CD4-positive, alpha-beta memory T cell (primary cell): ENCODE measurements at places on chromosomes 5 and 9. TPM values are rescaled to one million over a fixed set of nuclear protein-coding genes. Genes with fewer than 3 reads are reported as not detected.

DENND4C gene
- total RNA-seq = 71.8 TPM

LMBRD2 gene
- total RNA-seq = 16.0 TPM

BARHL1 gene
- total RNA-seq = not detected

SPINK6 gene
- not detected for total RNA-seq

ADAMTS12 gene
- total RNA-seq = 0.17 TPM

LCN2 gene
- total RNA-seq = not detected

TMEM252 gene
- total RNA-seq = not detected

ADRB2 gene
- 6.1 TPM for total RNA-seq

NRG2 gene
- 0.17 TPM for total RNA-seq

CCL27 gene
- total RNA-seq = not detected

GRCh38 chr5:64166201-64166959, 737 bp downstream of the RNF180 start:
- DNase-seq = no peak

GRCh38 chr9:94971378-94972131, 245.1 kb downstream of the AOPEP start:
- DNase-seq = no peak

- DNase-seq = no peak
Measured at GRCh38 chr9:71519098-71519696, 249.1 kb downstream of the CEMIP2 start.

DNA sequence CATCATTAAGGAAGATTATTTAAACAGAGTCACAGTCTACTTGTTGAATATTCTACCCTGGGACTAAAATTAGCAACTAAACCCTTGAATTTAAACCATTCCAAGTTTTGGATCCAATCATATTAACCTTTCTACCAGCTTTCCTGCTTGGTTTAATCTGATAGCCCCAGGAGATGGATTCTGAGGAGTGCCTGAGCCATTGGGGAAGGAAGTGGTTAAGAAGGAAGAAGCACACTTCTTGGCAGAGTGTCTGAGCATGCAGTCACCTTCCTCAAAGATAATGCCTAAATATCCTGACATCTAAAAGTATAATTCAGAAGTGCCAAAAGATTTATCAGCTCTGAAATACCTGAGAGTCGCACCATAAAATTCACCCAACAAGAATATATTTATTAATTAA, 74.1 kb upstream of the SNCAIP start:
- no peak for DNase-seq

DNA sequence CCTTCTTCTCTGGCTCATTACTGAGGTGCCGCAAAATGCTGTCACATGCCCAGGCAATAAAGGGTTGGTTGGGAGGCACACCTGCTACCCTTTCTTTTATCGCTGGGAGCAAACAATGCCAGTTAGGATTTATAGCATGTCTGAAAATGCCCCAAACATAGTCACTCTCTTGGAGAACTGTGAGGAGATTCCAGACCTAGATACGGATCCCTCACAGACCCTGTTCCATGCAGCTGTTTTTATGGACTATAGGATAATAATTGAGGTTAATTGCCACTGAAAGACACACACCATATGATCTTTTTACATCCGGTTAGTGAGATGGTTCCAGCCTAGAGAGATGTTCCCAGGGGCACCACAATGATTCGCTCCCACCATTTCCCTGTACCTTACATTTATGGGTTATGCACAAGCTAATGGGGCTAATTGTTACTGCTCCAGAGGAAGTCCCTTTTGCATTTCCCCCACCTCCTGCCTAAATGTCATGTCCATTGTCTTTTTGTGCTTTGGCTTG, 318.1 kb downstream of the PIK3R1 start:
- no peak for DNase-seq

DNA sequence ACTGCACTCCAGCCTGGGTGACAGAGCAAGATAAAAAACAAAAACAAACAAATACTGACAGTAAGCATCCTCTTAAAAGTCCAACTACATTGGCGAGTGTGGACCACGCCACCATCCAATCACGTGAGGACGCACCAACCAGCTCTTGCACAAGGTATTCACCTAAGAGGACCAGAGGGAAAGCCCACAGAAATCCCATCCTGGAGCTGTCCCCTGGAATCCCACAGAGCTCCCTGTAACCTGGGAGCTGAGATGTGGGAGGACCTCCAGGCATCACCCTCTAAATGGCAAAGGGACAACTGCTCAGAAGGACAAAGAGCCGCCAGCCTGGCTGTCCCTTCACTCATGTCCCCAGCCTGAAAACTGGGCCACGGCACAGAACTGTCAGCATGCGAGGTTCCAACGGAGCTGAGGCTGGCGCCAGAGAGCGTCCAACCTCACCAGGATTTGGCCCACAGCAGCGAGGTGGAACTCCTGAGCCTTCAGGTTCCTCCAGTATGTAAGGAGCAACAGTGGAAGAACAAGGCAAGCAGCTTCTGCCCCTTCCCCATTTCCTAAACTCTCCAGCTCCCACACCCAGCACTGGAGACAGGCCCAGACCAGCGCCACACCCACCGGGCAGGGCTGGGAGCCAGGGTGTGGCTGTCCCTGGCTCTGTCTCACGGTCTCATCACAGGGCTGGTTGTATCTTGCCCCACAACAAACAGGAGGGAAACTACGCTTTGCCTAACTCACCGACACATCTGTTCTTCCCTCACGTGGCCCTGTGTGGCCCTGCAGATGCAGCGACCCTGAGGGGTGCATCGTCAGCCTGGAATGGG, 15.2 kb downstream of the IPPK start:
- no peak for DNase-seq

GRCh38 chr5:54610197-54610944, 92.8 kb downstream of the SNX18 start:
- DNase-seq = peak; percentile 52

DNA sequence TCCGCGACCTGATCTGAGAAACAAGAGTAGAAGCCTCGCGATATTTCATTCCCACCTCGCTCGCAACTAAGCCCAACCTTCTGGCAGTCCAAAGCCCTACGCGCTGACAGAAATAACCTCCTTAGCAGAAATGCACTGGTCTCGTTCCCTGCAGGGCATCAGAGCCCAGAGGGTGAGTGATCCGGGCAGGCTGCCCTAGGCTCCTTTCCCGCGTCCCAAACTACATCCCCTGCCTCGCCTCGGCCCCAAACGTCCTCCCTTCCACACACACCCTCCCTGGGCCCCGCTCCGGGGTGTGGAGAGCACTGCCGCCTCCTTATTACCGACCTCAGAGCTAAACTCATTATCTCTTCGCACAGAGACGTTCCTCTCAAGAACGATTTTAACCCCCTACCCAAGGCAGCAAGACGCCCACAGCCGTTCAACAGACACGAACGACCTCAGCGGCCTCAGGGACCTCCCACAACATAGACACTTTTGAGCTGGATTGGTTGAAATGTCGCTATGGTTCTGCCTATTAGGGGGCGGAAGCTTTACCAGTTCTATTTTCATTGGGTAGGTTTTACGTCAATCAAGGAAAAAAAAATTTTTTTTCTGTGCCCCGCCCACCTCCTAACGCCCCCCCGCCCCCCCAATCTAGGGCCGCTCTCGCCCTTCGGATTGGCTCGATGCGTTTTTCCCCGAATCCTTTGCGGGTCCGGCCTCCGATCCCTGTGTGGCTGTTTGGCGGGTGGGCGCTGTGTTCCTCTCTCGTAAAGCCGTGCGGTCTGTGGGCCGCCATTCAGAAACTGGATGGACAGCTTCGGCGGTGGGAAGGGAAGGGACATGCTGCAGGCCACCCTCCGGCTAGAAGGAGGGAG, at the start of gene CETN3:
Gene CETN3, minus strand, starts transcription at position 439 of the 860 bp plus-strand sequence. Its CDS starts 95 bp downstream, at position 344.
- DNase-seq = peak; percentile 91

GRCh38 chr5:64180661-64181343, 15.2 kb downstream of the RNF180 start:
- DNase-seq = no peak

DNA sequence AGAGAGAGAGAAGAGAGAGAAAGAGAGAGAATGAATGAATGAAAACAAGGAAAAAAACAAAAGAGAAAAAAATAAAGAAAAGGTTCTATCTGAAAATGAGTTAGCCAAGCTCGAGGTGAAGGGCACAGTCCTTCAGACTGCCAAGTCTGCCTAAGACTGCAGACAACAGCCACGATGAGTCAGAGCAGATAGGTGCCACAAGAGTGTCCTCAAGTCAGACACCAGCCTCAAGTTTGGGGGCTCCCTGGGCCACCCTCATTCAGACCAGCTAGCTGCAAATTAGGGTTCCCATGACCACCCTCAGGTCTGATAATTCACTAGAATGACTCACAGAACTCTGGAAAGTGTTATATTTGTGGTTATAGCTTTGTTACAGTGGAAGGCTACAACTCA, 13.9 kb upstream of the HABP4 start:
- no peak for DNase-seq

GRCh38 chr5:100901821-100902341, 1.2 kb downstream of the ST8SIA4 start:
- peak; percentile 82 for DNase-seq

DNA sequence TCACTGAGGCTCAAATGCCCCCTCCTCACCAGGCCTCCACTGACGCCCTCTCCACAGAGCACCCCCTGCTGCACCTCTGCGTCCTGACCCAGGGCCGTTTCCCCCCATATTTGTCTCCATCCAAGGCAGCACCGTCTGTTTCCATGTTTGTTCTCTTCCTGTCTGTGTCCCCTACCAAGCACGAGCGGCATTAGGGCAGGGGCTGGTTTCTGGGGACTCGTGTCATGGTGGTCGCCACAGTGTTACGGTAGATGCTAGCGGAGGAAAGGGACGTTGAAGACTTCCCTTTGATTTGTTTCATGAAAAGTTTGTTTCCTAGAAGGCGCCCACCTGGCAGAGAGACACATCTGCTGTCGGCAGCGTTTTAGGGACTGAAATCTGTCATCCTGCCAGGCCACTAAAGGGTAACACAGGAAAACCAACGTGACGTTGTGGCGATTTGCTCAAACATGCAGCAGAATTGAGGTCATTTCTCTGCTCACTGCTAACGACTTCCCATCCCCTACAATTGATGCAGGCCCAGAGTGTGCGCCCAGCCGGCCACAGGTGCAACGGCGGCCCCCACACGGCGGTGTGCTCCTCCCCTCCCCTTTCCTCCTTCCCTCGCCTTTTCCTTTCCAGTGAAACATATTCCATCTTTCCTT, 79.3 kb upstream of the IRX4 start:
- no peak for DNase-seq

DNA sequence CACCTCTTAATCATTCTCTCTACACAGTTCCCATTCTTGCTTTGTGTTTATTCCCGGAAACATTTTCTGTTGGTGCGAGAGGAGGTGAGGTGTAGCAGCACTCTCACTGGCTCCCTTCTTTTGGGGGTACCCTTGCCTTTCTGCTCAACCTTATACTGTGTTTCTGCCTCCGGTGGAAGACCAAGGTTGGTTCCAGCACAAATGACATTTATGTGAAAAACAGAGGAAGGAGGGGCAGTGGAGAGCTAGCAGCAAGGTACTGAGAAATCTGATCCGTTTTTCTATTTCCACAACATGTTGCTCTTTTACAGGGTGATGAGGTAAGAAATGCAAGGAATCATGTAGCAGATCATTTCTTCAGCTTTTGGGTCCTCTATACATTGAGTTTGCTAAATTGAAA, 648.0 kb upstream of the DMAC1 start:
- no peak for DNase-seq

- DNase-seq = no peak
Measured at GRCh38 chr5:135423146-135423845, 23.9 kb downstream of the DCANP1 start.

GRCh38 chr9:32991897-32992594, 9.4 kb downstream of the APTX start:
- no peak for DNase-seq

GRCh38 chr9:122857815-122858214, 29.4 kb upstream of the PDCL start:
- no peak for DNase-seq

DNA sequence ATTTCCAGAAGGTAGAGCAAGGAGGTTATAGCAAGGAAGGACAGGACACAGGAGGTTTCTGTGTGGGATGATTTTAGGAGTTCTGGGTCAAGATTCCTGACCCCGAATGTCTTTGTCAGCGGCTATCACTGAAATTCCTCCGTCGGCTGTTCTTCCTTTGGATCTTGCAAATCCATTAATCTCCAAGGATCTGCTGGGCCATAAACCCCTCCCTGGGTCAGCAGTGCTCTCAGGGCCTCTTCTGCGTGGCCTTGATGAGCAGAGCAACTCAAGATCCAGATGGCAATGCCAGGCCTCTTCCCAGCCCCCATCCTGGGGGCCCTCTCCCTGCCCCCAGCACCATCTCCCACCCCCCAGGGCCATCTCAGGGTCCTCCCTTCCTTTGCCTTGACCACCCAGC, 16.3 kb upstream of the COL27A1 start:
- no peak for DNase-seq

DNA sequence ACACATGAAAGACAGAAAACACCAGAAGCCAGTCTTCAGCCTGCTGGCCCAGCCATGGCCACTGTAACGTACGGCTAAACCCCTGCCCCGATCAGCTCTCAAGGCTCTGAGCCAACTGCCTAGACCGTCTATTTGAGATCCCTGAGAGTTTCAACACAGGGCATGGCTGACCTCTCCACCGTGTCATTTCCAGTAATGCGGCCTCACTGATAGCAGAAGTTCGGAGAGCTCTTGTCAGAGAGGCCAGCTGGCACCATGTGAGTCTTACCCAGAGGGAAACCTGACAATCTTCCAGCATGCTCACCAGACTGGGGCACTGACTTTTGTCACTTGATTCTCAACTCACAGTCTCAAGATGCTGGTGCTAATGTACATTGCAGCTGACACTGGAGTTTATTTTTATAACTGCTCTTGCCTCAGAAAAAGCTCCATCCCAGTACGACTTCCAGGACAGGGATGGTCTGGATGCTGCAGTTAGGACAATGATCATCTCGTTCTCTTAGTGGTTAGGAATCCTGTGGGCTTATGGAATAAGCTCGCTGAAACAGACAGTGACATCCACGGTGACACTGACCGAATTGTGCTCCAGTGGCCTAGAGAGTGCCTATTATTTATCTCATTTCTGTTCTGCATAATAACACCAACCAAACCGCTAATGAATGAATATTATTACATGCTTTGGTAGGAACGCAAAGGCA, 372.7 kb downstream of the ICE1 start:
- DNase-seq = no peak

DNA sequence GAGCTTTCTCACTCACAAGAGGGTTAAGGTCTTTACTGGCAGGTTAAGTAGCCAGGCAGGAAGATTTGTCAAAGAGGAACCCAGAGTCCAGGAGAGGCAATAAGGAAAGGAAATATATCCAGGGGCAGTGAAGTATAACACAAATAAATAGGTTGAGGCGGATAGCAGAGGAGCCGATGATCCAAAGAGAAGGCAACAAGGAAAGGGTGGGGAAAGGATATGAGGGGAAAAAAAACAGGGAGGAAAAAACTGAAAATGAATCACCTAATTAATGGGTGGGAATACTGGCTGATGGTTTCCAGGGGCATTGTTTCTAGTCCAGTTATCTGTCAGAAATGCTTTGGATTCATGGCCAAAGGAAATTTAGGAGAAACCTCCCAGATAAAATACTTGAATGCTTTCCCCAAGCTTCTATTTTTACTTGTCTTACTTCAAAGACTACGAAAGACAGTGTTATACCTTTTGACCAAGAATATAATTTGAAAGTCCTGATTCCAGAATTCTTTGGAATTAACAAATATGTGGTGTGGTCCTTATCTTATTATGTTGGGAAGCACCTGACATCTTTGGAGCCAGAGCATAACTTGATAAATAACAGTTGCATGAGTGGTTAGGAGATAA, 146.5 kb downstream of the AOPEP start:
- DNase-seq = no peak

- DNase-seq = no peak
Measured at GRCh38 chr9:115401756-115402327, 283.9 kb upstream of the TNC start.
